ENCODE measurements at places on chromosomes 16 and 17.

DNA sequence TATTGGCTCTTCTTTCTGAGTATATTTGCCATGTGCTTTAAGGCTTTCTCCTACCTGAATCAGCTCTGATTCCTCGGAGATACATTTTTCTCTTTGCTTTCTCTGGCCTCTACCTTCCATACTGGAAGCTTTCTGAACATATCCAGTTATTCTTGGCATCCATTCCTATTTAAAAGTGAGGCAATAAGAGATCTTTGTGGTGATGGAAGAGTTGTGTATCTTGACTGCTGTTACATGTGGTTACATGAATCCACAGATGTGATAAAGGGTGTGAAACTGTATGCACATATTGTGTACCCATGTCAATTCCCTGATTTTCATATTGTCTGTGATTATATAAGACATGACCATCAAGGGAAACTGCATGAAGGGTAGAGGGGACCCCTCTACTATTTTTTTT is 24.4 kb downstream of the UBE2O start:
- no peak for DNase-seq

- DNase-seq, result no peak
Observed at GRCh38 chr17:75069783-75070182, 18.0 kb upstream of the SLC16A5 start.

GRCh38 chr17:76492989-76493501 is 8.2 kb downstream of the RHBDF2 start:
- peak; percentile 8 for DNase-seq

- peak; percentile 22 for DNase-seq
Observed at GRCh38 chr17:70190959-70191805, 21.9 kb downstream of the KCNJ2 start.

- no peak for DNase-seq
Observed at GRCh38 chr16:66375451-66375850, 9.0 kb downstream of the CDH5 start.

GRCh38 chr17:38768417-38768816 is 15.9 kb downstream of the PSMB3 start:
- DNase-seq, result no peak

DNA sequence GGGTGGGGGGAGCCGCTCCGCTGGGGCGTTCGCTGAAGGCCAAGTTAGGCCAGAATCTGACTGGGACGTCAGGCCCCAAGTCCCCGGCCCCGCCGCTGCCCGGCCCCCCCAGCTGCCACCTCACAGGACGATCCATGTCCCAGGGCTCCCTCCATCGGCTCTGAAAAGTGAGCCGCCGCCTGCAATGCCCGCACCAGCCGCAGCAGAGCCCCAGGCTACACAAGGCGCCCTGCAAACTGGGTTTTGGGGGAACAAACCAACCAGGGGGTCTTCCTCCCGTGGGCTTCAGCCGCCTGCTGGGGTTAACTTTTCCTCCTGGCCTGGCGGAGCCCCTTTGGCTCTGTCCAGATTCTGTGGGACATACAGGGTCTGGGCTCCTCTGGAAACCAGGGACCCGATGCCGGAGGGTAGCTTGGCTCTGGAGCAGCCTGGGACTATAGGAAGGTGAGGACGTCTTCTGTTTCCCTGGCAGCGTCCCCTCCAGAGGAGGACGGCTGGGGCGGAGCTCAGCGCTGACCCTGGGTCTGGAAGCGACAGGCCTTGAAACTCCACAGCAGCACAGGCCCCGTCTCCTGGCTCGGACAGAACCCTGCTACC is 835 bp downstream of the NME4 start:
- no peak for DNase-seq

DNA sequence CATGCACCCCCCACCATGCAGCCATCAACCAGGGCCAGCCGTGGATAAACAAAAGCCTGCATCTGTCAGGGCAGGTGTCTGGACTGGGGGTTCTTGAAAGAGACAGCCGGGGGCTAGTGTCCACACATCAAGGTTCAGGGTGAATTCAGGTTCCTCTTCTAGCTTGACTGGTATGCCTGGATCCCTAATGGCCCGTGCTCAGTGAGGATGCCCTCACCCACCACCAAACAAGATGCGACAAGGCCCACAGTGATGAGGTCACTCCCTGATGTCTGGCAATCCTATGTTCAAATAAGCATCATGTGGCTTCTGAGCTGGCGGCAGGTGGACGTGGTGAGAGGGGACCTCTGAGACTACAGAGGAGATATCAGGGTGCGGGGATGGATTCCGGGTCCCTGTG is 64.6 kb downstream of the GOSR1 start:
- no peak for DNase-seq

DNA sequence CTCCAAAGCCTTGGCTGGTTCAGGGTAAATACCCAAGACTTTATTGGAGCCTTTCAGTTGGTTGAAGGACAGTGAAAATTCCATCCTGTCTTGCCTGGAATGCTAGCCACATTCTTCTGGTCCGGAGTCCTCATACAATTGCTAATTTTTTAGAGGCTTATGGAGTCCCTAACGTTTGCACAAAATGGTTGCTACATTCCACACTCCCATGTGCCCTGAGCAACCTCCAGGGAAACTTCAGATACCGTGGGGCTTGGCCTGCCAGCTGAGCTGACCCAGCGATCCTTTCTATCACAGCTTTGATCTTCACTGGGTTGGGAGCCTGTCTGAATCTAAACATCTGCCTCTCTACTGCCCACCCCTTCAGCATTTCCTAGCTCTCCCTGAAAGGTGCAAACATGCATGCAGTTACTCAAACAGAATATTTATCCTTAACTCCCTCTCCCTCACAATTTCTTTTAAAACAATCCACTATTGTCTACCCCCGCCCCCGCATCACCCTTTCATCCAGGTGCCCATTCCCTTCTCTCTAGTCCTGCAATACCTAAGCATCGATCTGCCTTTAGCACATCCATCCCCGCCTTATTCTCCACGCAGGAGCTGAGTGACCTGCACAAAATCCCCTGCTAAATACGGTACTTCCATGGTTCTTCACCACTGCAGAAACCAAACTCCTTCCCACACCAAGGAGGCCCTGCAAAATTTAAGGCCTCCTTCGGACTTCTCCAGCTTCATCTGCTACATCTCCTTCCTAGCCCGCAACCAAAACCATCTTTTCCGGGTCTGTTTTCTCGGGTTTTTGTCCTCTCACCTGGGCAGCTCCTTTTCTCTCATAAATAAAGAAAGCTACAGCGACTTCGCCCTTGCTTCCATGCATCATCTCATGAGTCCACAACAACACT is 810 bp upstream of the GAN start:
- no peak for DNase-seq

- no peak for DNase-seq
Observed at GRCh38 chr16:55647798-55648197, 8.0 kb upstream of the SLC6A2 start.

DNA sequence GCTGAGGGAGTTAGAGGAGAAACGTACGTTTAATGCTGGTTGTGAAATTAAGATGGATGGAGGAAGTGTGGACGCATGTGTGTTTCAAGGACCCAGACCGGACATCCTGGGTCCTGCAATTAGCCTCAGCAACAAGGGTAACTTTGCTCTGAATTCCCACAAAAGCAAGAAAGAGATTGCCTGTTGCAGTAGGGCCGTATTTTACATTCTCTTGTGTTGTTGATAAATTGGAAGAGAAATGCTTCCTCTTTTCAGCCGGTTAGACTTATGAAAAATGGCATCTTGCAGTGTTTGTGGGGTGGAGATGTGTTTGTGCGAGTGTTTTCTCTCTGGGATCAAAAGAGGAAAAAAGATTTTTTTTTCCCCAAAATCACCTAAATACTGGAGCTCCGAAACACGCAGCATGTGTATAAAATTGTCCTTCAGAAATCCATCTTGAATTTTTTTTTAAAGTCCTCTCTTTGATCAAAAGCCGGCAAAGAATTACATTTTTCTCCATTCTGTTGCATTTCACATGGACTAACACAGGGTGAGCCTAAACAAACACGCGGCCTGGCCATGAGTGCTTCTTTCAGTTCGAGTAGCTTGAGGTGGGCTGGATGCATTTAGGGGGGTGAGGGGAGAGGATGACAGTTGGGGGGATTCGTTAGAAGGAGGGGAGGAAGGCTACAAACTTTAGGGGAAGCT is 251.6 kb downstream of the C16orf95 start:
- no peak for DNase-seq

DNA sequence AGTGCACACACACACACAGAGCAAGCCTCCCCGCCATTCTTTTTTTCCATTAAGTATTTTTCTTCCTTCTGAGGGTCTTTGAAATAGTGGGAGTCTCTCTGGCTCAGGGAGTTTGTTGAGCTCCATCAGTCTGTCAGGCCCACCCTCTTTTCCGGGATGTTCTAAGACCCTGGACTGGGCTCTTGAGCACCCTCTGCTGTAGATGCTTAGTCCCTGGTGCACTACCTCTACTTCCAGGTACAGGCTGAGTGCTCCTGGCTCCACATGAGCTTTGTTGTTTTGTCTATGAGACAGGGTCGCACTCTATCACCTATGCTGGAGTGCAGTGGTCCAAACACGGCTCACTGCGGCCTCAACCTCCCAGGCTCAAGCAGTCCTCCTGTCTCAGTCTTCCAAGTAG is 20.7 kb downstream of the LIMD2 start:
- DNase-seq, result no peak

GRCh38 chr16:62700426-62701294 is 664.4 kb upstream of the CDH8 start:
- DNase-seq, result no peak

DNA sequence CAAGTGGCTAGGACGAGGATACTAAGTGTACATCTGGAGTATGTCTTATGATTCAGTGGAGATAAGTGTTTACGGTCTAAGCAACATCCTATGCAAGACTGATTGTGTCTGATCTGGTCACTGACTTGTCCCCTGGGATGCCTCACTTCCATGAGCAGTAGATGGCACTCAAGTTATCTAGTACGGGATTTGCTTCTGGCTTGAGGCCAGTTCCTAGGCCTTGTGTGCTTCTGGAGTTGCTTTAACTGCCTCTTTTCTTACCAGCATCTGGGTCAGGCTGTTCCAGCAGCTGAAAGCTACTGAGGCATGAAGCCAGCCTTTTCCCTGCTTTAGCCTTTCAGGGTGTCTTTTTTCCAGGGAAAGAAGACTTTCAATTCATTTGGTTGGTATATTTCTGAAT is 23.0 kb downstream of the SUPT6H start:
- DNase-seq, result no peak

GRCh38 chr17:79803997-79804855 is 7.3 kb upstream of the CBX8 start:
- DNase-seq, result no peak

DNA sequence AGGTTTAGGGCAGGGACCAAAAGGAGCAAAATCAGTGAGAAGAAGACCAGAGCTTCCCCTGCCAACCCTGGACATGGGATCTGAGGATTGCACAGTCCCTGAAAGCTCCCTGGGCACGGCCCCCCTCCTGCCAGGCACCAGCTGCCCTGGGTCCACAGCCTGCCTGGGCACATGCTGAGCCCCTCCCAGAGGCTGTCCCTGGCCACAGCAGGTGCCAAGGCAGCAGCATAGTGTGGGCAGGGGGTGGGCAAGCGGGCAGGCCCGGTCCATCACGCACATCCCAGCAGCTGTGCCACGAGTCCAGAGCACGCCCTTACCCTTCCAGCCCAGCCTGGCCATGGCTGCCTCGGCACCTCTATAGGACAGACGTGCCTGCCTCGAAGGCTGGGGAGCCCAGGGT is 12.7 kb downstream of the SCN4A start:
- DNase-seq, result no peak

DNA sequence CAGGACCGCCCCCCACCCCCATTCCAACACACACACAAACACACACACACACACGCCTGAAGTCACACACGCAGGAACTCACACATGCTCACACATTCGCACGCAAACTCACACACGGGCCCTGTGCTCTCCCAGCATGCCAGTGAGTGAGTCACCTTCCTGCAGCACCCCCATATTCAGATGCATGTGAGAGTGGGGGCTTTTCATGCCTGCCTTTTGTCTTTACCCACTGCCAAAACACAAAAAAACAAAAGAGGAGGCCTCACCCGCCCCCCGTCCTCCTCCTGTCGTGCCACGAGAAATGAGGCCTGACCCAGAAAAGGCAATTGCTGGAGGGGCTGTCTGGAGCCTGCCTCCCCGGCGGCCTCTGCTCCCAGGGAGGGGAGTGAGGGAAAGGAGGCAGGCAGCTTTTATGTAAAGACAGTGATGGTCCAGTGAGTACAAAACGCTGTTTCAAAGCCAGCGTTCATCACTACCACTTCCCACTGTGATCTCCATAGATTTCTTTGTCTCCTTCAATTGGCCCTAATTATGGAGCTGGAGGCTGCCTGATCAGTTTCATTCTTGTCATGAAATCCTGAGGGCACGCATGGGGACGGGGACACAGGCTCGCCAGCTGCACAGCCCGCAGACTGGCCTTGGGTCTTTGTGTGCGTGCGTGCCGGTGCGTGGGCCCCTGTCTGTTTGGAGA is 29.5 kb upstream of the GSE1 start:
- DNase-seq, result no peak

All from epithelial cell of prostate (primary cell).